Small intestine (tissue), 16 donors: ENCODE measurements at places on chromosomes 4 and X.

GRCh38 chr4:134382478-134383227 lies 181.1 kb upstream of the PABPC4L start:
- no peaks in the 10 kb centered on the region for H3K27me3 ChIP-seq
- no peak overlapping the region for H3K27ac ChIP-seq
- H3K4me1 ChIP-seq = no peaks in the 10 kb centered on the region

GRCh38 chrX:18871970-18872369 lies 111.9 kb downstream of the PHKA2 start:
- H3K27me3 ChIP-seq = no peaks in the 10 kb centered on the region
- DNase-seq = no peak
- no peaks in the 10 kb centered on the region for H3K4me1 ChIP-seq
- no peaks in the 10 kb centered on the region for H3K36me3 ChIP-seq
- H3K4me3 ChIP-seq = no peak overlapping the region
- no peak overlapping the region for H3K27ac ChIP-seq

DNA sequence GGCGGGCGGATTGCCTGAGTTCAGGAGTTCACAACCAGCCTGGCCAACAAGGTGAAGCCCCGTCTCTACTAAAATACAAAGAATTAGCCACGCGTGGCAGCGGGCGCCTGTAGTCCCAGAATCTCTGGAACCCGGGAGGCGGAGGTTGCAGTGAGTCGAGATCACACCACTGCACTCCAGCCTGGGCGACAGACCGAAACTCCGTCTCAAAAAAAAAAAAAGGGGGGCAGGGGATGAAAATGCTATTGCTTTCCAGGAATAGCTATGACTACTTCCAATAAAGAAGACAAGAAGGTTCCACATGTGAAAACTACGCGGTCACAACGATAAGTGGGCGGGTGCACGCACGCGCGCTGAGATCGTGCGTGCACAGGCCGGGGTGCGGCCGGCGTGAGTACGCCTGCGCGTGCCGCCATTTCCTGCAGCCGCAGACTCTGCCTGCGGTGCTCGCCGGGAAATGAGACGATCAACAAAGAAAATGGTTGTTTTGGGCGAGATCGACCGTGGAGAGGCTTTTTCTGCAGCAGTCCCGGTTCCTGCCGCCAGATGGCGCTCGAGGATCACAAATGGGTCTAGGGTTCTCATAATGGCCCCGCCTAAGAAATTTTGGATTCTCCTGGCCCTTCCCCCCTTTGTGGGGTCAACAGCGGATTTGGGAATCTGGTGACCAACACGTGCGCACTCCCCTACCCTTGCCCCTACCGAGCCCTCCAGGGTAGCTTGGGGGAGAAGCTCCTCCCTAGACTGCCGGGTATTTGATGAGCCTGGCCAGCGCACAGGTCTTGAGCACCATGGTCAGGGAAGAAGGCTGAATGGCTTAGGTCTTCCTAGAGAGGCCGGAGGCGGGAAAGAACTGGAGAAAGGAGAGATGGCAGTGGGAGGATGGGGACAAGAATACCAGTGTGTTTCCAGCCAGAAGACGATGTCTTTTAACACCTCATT lies 35.1 kb downstream of the PNMA5 start:
- no peaks in the 10 kb centered on the region for H3K36me3 ChIP-seq
- peak; percentile 89 for DNase-seq

- DNase-seq = no peak
- H3K36me3 ChIP-seq = no peaks in the 10 kb centered on the region
- no peak overlapping the region for H3K4me3 ChIP-seq
- H3K27me3 ChIP-seq = no peaks in the 10 kb centered on the region
- H3K4me1 ChIP-seq = no peaks in the 10 kb centered on the region
These were observed 69.3 kb upstream of the CCDC160 start for GRCh38 chrX:134167591-134168203.

GRCh38 chr4:6621556-6621927 lies 18.9 kb upstream of the MRFAP1 start:
- no peaks in the 10 kb centered on the region for H3K27me3 ChIP-seq
- no peak overlapping the region for H3K27ac ChIP-seq
- H3K36me3 ChIP-seq = peaks cover 40% of the 10 kb centered on the region

GRCh38 chrX:98931216-98931615 lies 1478.9 kb downstream of the PCDH19 start:
- no peaks in the 10 kb centered on the region for H3K4me1 ChIP-seq
- H3K4me3 ChIP-seq = no peak overlapping the region
- DNase-seq = no peak
- H3K27me3 ChIP-seq = no peaks in the 10 kb centered on the region

- H3K4me3 ChIP-seq = no peak overlapping the region
- DNase-seq = no peak
- H3K4me1 ChIP-seq = no peaks in the 10 kb centered on the region
These were observed 859.2 kb upstream of the PRKX start for GRCh38 chrX:4572691-4573090.

DNA sequence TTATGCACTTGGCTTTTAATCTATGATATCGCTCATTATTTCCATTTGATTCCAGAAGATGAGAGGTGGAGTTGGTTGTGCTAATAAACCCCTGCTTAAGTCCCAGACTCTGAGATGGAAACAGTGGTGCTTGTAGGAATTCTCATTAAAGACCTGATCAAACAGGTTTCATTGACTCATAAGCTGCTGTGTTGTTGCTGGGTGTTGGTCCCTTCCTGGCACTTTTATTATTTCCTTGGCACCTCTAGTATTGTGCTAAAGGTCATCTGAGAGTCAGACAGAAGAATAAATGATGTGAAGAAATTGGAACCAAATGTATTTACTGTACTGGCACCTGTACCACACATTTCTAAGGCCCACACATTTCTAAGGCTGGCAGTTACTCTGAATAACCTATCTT lies 544.7 kb upstream of the NR3C2 start:
- H3K27ac ChIP-seq = no peak overlapping the region
- no peaks in the 10 kb centered on the region for H3K27me3 ChIP-seq
- H3K36me3 ChIP-seq = no peaks in the 10 kb centered on the region
- DNase-seq = peak; percentile 94
- H3K4me1 ChIP-seq = no peaks in the 10 kb centered on the region
- H3K4me3 ChIP-seq = no peak overlapping the region

DNA sequence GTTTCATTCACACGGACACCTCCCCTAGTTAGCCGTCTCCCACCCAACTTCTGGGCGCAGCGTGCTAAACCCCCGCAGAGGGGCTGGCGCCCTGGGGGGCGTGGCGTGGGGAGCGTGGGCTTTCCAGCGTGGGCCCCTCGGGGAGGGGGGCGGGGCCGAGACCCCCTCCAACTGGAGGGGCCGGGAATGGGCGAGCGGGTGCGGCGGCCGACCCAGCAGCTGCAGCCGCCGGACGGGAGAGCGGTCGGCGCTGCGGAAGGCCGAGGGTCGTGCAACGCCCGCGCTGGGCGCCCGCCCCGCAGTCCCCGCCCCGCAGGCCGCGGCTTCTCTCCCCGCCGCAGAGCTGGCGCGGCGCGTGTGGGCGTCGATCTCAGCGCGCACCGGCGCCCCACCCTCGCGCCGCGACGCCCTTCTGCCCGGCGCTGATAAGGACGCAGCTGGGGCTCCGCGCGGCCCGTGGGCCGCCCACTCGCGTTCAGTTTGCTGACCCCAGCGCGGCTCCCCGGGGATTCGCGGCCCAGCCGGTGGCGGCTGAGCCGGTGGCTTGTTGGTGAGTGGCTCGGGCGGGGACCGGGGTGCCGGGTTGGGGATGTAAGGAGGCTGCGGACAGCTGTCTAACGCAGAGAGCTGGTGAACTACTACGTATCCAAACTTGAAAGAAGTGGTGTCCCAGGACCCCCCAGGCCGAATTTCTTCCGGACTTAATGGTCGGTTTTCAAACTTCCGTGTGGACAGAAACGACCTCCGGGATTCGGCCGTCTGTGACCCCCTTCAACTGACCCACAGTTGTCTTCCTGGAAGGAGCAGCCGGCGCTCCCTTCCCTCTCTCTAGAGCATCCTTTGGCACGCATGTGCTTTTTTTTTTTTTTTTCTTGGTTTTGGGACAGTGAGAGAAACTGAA lies 1.5 kb downstream of the FHDC1 start:
- DNase-seq = peak; percentile 68
- H3K4me1 ChIP-seq = no peaks in the 10 kb centered on the region
- no peaks in the 10 kb centered on the region for H3K27me3 ChIP-seq
- H3K36me3 ChIP-seq = peaks cover 3% of the 10 kb centered on the region
- H3K4me3 ChIP-seq = peak overlapping the region; percentile 56
- H3K27ac ChIP-seq = peak overlapping the region; percentile 81

DNA sequence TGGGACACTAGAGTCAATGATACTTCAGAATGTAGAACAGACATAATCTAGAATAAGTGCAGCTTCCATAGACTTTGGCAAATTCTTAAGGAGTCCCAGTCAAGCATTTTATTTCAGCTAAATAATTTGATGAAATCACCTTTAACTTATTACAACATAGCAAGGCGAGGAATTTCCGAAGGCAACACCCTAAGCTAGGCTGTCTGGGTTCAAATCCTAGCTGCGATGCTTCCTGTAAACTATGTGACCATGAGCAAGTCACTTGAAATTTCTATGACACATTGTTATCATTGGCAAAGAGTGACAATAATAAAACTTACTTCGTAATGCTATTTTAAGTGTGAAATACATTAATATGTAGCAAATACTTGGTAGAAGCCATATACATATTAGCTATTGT lies 679.1 kb downstream of the DMD start:
- no peak overlapping the region for H3K27ac ChIP-seq
- H3K36me3 ChIP-seq = no peaks in the 10 kb centered on the region
- no peaks in the 10 kb centered on the region for H3K4me1 ChIP-seq

DNA sequence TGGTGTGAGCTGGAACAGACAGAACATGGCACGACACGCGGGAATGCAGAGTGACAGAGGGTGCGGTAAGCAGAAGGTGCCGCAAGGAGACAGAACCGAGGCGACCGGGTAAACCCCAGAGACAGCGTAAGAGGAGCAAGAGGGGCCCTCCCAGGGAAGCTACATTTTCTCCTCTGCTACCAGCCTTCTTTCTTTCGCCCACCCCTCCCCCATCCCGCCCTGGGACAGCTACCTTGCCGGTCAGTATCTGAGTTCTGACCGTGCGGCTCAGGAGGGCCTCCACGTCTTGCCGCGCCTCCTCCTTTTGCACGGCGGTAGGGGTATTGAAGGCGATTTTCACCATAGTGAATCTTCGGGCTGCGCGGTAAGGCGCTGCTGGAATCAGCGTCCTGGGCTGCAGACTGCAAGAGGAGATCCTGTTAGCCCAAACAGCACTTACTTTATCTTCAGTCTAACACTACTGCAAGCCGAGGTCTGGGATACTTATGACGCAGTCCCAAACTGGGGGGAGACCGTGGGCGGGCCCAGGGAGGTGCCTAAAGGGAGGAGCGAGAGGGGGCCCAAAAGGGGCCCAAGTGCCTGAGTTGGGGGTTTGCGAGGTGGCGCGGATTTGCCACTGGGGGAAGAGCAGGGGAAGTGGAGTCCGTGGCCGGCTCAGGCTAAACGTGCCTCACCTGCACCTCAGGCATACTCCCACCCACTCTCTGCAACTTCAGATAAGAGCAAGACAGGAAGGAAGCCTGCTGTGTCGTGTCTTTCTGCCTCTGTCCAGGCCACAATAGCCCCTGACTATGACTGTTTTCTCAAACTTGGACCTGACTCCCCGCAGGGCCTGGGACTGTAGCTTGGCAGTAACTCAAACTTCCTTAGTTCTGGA lies at the start of gene ITM2A:
ITM2A (minus strand) TSS at position 462 of the 877 bp plus-strand sequence; CDS start at position 343, 119 bp downstream.
- H3K36me3 ChIP-seq = no peaks in the 10 kb centered on the region
- no peaks in the 10 kb centered on the region for H3K27me3 ChIP-seq
- H3K4me1 ChIP-seq = no peaks in the 10 kb centered on the region
- DNase-seq = peak; percentile 18
- peak within 1 kb of the TSS; percentile 86 for H3K27ac ChIP-seq

GRCh38 chr4:108849611-108850168 lies 86.8 kb upstream of the ETNPPL start:
- no peaks in the 10 kb centered on the region for H3K4me1 ChIP-seq
- H3K36me3 ChIP-seq = no peaks in the 10 kb centered on the region
- H3K27me3 ChIP-seq = no peaks in the 10 kb centered on the region

DNA sequence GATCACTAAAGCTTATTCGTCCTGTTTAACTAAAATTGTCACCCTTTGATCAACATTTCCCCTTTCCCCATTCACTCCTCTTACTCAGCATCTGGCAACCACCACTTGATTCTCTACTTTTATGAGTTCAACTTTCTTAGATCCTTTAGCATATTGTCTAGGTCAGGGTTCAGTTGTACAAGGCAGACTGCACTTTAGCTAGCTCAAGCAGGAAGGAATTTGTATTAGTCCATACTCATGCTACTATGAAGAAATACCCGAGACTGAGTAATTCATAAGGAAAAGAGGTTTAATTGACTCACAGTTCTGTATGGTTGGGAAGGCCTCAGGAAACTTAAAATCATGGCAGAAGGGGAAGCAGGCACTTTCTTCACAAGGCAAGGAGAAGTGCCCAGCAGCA lies 44.3 kb downstream of the TASL start:
- H3K27me3 ChIP-seq = no peaks in the 10 kb centered on the region
- no peaks in the 10 kb centered on the region for H3K4me1 ChIP-seq
- H3K4me3 ChIP-seq = no peak overlapping the region
- DNase-seq = no peak
- no peak overlapping the region for H3K27ac ChIP-seq

- DNase-seq = no peak
- no peaks in the 10 kb centered on the region for H3K4me1 ChIP-seq
- no peaks in the 10 kb centered on the region for H3K27me3 ChIP-seq
- H3K27ac ChIP-seq = no peak overlapping the region
- H3K4me3 ChIP-seq = no peak overlapping the region
- no peaks in the 10 kb centered on the region for H3K36me3 ChIP-seq
These were observed 14.1 kb upstream of the RHOXF2 start for GRCh38 chrX:120144178-120144844.

DNA sequence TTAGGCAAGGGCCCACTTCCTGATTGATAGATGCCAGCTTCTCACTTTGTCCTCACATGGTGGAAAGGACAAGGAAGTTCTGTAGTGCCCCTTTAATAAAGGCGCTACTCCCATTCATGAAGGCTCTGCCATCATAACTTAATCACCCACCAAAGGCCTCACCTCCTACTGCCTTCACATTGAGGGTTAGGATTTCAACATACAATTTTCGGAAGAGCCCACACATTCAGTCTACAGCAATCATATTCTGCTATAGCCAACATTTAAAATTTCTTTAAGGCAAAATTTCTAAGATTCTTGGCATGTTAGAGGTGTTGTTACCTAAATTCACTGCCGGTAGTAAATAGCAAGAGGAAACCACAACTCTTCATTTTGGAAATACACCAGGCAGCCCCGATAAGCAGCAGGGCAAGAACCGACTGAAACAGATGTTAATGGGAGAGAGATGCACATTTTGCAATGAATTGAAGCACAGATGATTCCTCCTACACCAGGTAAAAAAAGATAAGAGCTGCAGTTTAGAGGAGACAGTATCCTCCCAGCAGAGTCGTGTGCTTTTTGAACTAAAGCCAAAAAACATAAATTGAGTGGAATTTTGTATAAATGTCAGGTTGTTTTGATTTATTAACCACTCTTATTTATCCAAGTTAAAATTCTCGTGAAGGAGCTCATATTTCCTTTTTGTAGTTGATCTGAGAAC lies 594.9 kb downstream of the KCTD8 start:
- no peak overlapping the region for H3K4me3 ChIP-seq
- H3K4me1 ChIP-seq = no peaks in the 10 kb centered on the region
- no peak overlapping the region for H3K27ac ChIP-seq
- DNase-seq = no peak
